ENCODE measurements at places on chromosomes 3 and 15.

GRCh38 chr3:169905404-169905803 lies 6.0 kb upstream of the SAMD7 start:
- no peak for DNase-seq

DNA sequence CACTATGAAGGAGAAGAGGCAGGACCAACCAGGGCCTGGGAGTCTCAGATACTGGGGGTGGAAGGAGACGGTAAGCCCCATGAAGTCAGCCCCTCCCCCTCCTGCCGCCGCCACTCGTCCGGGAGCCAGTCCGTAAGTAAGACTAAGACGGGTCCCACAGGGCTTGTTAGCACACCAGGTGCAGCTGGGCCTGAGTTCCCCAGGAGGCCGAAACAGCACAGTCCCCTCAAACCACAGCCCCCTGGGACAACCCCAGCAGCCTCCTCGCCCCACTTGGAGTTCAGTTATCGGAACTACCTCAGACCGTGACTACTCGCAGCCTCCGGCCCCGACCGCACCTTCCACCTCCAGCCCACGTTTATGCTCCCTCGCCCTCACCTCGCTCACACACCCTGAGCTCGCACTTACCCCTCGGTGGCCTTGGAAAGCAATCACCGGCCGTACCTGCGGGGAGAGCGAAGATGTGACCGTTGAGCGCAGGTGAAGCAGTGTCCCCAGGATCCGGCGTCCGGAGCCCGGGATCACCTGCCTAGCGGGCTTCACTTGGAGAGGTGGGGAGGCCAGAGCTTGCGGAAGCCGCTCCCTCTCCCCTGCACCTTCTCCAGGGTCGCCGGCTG lies 557 bp downstream of the ELL3 start:
- DNase-seq, result no peak

- DNase-seq, result no peak
These were observed 69.0 kb upstream of the HRH1 start for GRCh38 chr3:11085093-11085840.

- no peak for DNase-seq
These were observed 5.9 kb upstream of the RPS27L start for GRCh38 chr15:63163217-63163616.

GRCh38 chr3:15899388-15899787 lies 101.6 kb upstream of the ANKRD28 start:
- DNase-seq, result no peak

- no peak for DNase-seq
These were observed 176.7 kb downstream of the DIPK2A start for GRCh38 chr3:144148356-144148755.

DNA sequence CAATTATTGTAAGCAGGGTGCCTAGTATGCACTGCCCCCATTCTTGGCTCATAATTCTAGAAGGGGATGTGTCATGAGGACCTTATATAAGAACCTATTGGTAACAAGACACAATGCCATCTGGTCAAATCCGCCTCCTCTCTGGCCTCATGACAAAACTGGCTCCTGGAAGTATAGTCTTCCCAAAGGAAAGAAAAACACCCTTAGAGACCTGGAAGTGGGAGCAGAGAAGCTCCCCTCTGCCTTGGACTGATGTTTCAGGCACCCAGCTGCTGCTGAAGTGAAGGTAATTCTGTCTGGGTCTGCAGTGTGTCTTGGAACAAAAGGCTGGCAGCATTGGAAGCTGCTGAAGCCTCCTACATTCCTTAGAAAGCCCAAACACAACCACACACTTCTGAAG lies 107.2 kb upstream of the CLSTN2 start:
- DNase-seq, result no peak

DNA sequence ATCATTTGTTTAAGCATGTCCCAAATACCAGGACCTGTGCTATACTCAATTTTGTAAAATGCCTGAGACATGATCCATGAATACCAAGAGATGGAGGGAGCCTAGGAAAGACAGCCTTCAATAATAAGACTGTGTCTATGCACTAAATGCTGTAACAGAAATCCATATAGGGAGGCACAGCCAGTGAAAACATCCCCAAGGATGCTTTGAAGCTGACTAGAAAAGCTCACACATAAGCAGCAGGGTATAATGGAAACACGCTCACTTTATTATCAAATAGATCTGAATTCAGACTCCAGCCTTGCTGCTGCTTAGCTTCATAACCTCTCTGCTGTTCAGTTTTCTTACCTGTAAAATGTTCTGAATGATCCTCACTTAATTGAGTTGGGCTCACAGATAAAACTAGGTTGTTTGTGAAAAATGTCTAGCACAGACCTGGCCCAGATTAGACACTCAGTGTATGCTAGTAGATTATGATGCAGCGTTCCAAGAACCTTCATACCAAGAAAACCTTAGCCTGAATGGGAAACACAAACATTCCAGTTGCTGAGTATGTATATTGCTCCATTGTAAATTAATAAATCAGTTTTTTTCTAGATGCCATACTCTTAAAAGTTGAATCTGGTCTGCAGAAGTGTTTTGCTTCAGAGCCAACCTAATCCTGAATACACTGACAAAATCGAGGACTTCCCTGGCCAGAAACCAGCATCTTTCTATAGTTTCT lies 3.8 kb upstream of the LARP6 start:
- DNase-seq, result no peak

DNA sequence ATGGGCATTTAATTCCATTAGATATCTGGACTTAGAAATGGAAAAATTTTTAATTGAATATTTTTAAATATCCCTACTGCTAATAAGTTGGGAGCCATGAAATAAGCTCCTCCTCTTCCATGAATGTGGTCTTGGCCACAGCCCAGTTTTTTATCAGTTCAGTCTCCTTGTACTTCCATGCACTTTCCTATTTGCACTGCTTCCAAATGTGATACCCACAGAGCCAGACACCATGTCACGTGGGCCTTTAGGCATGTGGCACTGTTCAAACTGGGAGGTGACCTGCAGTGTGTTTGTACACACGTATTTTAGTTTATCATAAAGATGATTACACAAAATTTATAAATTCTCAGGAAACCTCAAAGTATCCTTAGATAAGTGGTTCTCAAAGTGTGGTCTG lies 80.1 kb upstream of the DGKG start:
- DNase-seq, result no peak

- no peak for DNase-seq
These were observed 24.0 kb downstream of the SLC27A2 start for GRCh38 chr15:50206020-50206419.

GRCh38 chr3:148707601-148708380 lies 10.1 kb downstream of the AGTR1 start:
- DNase-seq, result no peak

GRCh38 chr3:197682713-197683112 lies 54.0 kb downstream of the RUBCN start:
- DNase-seq, result no peak

GRCh38 chr15:58201516-58201915 lies 63.3 kb downstream of the AQP9 start:
- DNase-seq, result no peak

DNA sequence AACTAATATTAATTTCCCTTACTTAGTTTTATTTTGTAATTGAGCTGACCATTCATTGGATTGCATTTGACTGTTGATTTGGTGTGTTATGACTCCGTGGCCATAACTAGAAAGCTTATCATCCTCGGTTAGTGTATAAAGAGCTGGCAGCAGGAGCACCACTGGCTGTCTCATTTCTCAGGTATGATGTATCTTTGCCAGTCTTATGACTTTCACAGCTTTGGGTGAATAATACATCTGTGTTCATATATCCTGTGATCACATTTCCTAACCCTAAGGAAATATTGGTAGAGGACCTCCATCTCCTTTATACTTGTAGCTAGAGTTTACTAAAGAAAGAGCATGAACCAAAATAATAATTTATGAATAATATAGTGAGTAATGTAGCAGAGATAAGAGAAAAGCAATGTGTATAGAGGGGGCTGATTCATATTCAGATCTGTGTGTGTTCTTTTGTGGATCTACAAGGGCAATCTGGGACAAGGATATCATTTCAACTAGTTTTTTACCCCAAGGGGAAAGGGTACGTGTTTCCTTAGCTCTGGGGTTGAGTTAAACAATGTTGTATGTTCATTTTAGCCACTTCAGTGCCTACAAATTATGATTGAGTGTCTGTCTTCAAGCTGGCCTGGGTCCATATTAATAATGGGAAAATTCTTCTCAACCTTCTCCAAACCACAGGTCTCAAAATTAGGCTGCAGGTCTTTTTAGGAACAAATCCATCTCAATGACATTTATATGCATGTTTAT lies 901.7 kb downstream of the NTRK3 start:
- DNase-seq, result no peak

GRCh38 chr15:31098491-31098917 lies 3.0 kb downstream of the TRPM1 start:
- no peak for DNase-seq

- DNase-seq, result no peak
These were observed 20.9 kb downstream of the AVEN start for GRCh38 chr15:34018021-34018645.

DNA sequence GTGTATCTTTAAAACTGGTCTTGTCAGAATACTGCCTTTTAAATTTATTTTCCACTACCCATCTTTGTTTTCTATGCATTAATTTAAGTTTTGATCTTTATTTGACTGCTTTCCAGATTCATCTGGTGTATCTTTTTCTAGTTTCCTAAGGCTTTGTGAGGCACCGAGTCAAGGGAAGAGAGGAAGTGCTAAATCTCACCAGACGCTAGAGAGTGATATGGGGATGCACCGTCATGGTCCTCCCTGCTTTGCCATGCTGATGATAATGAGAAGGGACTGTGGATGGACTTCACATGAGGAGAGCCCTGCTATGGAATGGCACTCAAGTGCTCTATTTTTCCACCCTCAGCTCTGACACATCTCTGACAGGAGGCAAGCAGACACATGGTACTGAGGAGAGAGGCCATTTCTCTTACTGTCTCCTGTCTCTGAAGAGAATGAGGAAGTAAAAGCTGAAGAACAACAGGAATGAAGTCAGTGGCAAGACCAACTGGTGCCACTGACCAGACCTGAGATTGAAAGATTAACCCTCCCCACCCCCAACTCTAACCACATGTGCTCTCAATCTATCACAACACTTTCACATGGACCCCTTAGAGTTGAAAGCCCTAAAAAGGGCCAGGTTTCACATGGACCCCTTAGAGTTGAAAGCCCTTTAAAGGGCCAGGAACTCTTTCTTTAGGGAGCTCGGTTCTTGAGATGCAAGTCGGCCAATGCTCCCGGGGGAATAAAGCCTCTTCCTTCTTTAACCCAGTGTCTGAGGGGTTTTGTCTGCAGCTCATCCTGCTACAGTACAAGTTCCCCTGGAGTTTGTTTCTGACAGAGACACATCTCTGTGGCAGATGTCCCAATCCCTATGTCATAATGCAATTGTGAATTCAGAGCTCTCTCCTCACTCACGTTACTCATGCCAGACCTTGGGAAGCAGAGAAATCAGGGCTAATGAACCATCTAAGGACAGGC lies at the start of gene IQCF2:
TSS of gene IQCF2 (plus strand) at position 913 of the 963 bp plus-strand sequence. CDS start 52 bp downstream, outside the sequence.
- no peak for DNase-seq

- no peak for DNase-seq
These were observed 25.2 kb downstream of the IDH3A start for GRCh38 chr15:78174401-78174800.
